ENCODE measurements at places on chromosomes 7 and 10. TPM values are rescaled to one million over a fixed set of nuclear protein-coding genes. Genes with fewer than 3 reads are reported as not detected.

AKR1C8 gene
- total RNA-seq = not detected

VGF gene
- total RNA-seq = 45.2 TPM

PRLHR gene
- total RNA-seq = not detected

NPC1L1 gene
- not detected for total RNA-seq

- DNase-seq = peak; percentile 54
Measured at GRCh38 chr10:93495654-93496321, 624 bp upstream of the CEP55 start.

GRCh38 chr7:2607122-2607922, 24.5 kb upstream of the TTYH3 start:
- DNase-seq = no peak

DNA sequence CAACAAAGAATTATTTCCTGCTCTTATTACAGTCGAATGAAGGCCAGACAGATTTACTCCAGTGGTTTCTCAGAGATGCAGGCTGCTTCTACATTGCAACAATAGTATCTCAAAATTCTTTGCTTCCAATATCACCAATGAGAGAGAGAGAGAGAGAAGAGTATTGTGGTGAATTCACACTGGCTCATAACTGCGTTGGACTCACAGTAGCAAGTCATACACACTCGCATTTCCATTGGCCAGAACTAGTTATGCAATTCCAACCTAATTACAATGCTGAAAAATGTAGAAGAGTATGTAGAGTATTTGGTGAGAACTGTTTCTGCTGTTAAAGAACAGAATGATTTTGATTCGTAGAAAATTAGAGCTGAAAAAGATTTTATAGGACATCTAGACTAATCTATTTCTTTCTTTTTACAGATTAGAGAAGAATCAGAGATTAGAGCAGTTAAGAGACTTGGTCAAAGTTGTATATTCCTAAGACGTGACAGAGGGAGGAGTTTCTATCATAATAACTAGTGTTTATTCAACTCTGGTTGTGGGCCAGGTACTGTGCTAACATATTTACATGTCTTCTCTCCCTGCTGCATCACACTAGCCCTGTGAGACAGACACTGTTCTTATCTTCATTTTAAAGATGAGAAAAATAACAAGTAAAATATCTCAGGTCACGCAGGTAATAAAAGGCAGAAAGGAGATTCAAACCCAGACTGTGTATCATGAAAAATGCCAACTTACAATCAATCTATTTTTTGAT, 34.6 kb upstream of the PDK4 start:
- DNase-seq = no peak

BCCIP gene
- 91.3 TPM for total RNA-seq

DNA sequence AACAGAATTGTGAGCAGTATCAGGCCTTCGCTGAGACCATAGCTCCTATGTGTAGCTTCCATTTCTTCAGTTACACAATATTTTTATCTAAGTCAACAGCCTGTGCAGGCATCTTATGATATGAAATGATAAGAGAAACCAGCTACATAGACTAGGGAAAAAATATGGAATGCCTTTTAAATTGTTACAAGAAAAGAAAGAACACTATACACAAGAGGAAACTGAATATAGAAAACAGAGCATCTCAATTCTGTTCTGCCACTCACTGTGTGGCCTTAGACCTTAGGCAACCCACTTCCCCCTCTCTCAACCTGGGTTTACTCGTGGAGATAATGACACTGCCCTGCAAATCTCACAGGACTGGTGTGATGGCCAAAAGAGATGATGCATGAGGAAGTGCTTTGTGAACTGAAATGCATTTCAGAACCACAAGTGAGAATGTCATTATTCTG, 132.9 kb downstream of the LRRN3 start:
- DNase-seq = peak; percentile 4

DNA sequence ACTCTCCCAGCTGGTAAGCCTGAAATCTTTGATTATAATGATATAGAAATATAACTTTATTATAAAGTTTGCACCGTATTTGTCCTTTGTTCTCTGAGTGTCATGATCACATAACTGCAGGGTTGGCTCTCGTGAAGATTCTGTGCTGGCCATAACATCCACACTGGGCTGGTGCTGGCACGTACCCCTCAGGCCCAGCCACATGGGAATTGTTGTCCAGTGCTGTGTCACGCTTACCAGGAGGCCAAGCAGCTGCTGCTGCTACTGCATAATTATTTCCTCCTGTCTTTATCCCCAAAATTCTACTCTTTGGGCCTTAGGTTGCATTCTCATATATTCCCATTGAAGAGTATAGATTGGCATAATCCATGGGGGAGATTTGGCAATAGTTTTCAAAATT, 20.8 kb upstream of the UCN3 start:
- no peak for DNase-seq

DNA sequence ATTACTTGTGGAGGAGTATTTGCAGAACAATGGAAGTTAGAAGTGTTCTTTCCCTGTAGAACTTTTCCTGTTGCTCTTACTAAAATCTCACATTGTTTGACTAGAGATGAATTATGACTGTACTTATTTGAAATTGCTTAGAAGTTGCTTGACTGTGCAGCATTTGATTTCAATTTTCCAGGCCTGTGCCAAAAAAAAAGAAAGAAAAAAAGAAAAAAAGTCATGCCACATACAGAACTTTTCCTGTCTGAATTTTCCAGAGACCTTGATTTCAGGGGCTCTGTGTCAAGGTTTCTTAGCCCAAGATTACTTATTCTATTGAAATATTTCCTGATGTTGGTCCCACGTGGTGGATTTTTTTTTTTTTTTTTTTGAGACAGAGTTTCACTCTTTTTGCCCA, 3.5 kb upstream of the FAM171A1 start:
- no peak for DNase-seq

DNA sequence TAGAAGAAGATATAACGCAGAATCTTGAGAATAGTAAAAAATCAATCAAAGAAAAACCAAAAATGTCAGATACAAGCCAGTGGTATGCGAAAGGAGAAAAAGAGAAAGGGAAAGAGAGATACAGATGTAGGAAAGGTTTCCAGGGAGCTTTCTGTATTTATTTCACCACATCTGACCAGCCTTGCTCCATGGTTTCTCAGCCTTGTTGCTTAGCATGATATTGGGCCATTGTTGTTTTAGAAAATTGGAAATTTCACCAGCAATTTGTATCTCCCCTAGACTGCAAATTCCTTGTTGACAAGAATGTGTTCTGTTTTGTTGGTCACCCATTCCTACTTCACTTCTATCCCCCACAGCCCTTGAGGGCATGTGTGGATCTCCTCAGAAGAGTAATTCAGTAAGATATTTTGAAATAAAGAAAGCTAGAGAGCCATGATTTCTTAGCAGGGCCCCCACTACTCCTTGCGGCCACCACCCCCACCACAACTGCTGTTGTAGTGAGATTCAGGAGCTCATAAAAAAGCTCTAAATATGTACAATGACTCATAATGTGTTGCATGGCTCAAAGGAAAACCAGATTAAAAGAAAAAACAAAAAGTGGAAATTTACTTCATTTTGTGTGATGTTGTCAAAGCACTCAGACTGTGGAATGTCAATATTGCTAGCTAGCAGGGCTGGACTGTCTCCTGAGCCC, 138.7 kb downstream of the CHRM2 start:
- DNase-seq = no peak

DNA sequence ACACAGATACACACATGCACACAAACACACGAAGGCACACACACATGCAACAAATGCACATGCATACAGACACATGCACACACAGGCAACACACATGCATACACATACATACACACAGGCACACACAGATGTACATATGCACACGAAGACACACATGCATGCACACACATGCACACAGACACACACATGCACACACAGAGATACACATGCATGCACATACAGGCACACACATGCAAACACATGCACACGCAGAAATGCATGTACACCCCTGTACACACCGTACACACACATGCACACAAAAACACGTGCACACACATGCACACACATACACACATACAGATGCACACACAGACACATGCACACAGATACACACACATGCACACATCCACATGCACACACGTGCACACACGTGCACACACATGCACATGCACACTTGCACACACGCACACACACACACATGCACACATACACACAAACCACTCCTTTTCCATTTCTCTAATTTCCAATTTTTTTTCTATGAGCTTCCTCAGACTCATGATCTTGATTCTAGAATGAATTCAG, 63.3 kb upstream of the CCZ1B start:
- DNase-seq = no peak
